Head of caudate nucleus (tissue), 42 donors: ENCODE measurements at places on chromosomes 4 and X.

GRCh38 chr4:5959211-5959982 lies 58.8 kb downstream of the C4orf50 start:
- no peak for DNase-seq

DNA sequence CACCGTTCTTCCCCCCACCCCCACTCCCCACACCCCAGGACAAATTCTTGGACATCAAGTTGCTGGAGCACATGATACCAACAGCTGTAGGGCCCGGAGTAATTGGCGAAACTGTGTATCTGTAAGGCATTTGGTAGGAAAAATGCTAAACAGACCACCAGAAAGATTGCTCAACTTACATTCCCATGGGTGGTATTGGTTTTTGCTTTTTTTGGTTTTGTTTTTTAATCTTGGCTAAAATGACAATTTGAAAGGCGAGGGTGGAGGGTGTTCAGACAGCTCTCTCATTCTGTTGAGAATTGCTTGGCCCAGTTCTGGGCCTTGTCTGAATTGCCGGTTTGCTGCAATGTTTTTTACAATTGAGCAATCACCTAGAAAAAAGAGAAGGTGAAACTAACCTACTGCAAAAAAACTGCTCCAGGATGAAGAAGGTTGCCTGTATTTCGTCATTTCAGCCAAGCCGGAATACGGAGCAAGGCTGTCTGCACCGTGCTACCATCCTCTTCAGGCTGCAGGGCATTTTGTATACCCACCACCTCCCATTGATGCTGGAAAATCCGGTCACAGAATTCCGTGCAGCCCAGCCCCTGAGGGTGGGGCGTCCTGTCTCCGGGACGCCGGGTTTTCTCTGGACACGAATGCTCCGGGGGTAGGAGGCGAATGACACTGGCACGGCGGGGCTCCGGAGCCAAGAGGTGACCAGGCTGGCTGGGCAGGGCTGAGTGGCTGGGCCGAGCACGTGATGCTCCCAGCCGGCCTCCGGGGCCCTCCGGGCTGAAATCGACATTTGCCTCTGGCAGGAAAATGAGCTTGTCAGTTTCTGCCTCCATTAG lies at the start of gene CLCN4:
TSS of gene CLCN4 (plus strand) at position 777 of the 833 bp plus-strand sequence. CDS start 28,058 bp downstream, outside the sequence.
- DNase-seq = peak; percentile 82

- no peak for DNase-seq
Measured at GRCh38 chr4:155668707-155669220, 2.1 kb downstream of the GUCY1A1 start.

- no peak for DNase-seq
Measured at GRCh38 chr4:84089652-84090437, 409.2 kb downstream of the NKX6-1 start.

DNA sequence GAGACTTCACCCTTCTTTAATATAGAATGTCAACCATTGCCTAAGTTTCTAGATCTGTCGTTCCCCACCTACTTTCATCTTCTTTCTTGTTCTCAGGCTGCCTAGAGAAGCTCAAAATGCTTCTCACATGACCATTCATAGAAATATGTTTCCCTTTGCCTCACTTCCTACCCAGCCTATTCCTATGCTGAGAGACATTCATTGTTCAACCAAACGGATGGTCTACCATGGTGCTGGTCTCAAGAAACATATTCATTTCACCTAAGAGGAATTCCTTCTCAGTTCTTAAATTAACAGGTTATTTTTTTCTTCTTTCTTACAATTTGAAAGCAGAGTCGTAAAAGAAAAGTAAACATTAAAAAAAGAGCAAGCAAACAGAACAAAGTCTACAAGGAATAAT lies 20.3 kb upstream of the SLC7A11 start:
- no peak for DNase-seq

GRCh38 chr4:99868126-99868596 lies 26.1 kb downstream of the LAMTOR3 start:
- DNase-seq = no peak

GRCh38 chr4:156459584-156459983 lies 505.9 kb upstream of the CTSO start:
- DNase-seq = no peak

- peak; percentile 19 for DNase-seq
Measured at GRCh38 chr4:17284323-17285175, 227.3 kb downstream of the QDPR start.

GRCh38 chrX:24696294-24696693 lies 2.6 kb downstream of the POLA1 start:
- DNase-seq = no peak

DNA sequence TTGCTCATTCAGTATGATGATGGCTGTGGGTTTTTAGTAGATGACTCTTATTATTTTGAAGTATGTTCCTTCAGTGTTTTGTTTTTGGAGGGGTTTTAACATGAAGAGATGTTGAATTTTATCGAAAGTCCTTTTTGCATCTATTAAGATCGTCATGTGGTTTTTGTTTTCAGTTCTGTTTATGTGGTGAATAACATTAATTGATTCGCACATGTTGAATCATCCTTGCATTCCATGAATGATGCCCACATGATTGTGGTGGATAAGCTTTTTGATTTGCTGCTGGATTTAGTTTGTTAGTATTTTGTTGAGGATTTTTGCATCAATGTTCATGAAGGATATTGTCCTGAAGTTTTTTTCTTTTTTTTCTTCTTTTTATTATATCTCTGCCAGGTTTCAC lies 347.4 kb upstream of the EPHA5 start:
- DNase-seq = no peak

DNA sequence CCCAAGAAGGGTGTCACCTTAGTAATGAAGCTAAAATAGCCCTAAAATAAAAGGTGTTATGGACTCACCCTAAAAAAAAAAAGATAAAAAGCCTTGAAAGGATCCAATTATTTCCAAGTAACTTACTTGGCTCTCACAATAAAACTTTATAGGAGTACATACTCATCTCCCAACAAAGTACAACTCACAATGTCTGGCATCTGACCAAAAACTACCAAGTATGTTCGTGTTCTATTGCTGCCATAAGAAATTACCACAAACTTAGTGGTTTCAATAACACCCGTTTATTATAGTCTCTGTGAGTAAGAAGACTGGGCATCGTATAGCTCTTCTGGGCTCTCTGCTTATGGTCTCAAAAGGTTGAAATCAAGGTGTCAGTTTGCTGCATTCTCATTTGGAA lies 51.0 kb downstream of the BEX1 start:
- DNase-seq = no peak

GRCh38 chr4:135354876-135355275 lies 1153.3 kb upstream of the PABPC4L start:
- no peak for DNase-seq

GRCh38 chr4:47835494-47835893 lies 2.4 kb downstream of the CORIN start:
- no peak for DNase-seq

DNA sequence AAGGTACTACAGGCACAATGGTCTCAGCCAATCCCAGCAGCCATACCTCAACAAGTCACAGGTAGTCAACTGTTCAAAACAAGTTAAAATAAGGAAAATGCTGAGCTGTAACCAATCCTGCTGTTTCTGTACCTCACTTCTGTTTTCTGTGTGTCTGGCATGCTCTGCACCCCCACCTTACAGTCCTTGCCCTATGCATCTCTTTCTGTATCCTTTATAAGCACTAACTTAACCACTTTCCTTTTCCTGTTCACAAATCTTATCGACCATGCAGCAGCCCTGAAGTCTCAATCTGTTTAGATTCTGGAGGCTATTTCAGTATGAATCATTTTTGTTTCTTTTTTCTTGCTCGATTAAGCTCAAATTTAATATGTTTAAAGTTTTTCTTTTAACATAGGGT lies 12.5 kb upstream of the FAM13A start:
- no peak for DNase-seq

GRCh38 chrX:143536176-143536575 lies 18.9 kb upstream of the SPANXN3 start:
- no peak for DNase-seq

GRCh38 chr4:38983291-38983690 lies 48.9 kb downstream of the TMEM156 start:
- DNase-seq = no peak

DNA sequence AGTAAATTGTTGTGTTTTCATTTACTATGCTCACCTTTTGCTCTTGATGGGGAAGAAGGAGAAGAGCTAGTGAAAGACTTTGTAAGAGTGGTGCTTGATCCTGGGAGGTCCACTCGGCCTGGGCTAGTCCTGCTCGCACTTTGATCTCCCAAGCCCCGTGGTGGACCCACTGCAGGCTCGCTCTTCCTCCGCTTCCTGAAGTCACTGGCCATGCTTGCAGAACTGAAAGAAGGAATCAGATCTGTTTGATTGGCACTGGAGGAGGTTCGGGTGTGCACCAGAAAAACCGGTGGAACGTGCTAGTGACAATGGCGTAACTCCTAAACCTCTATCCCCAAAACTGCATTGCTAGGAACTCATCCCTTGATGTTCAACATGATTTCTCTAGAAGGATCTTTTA lies 91.5 kb upstream of the PDLIM3 start:
- no peak for DNase-seq

GRCh38 chr4:151783867-151784266 lies 23.1 kb upstream of the GATB start:
- no peak for DNase-seq

- no peak for DNase-seq
Measured at GRCh38 chr4:77236806-77237205, 79.8 kb downstream of the CCNG2 start.
